GM12864 (cell line): ENCODE measurements at places on chromosomes 16 and 17.

- DNase-seq: no peak
Measured at GRCh38 chr16:17265154-17265553, 205.6 kb downstream of the XYLT1 start.

- DNase-seq: no peak
Measured at GRCh38 chr16:64238571-64238970, 883.3 kb downstream of the CDH11 start.

DNA sequence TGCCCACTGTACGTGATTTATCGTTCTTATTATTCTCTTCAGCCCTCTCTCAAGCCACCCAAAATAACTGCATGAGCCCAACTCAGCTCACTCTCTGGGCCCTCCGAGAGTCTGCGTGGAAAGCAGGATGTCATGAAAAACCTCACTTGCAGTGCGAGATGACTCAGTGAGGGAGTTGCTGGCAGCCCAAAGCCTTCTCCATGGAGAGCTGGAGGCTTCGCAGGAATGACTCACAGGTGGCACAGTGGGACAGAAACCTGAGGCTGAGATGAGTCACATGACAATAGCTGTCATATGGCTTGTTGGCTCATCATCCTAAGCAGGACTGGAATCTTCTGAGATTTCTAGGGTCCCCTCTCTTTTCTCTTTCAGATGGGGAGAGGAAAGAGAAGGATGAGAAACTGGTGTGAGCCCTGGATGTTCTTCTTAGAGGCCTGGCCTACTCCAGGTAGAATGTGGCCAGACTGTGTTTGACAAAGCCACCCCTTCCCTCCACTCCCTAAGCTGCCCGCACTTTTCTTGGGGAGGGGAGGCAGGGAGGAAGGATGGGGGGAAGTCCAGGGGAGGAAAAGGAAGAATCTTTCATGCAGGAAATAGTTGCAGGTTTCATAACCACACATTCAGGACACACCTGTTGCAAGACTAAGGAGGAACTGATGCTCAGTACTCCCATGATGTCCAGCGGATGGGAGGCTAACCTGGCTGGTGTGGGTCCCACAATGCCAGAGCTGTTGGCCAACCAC is 160.6 kb upstream of the RPL38 start:
- DNase-seq: no peak

DNA sequence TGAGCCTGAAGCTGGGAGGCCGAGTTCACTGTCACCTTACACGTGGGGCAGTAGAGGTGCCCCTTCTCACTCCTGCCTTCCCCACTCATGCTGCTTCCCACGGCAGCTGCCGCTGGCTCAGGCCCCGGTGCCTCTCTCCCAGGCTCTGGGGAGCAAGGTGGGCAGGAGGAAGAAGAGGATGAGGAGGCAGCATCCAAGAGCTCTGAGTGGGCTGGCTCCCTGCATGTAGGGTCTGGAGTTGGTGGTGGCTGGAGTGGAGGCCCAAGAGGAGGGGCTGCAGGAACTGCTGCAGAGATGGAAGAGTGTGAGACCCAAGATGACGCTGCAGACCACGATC is 8.9 kb downstream of the NKIRAS2 start:
- no peak for DNase-seq

DNA sequence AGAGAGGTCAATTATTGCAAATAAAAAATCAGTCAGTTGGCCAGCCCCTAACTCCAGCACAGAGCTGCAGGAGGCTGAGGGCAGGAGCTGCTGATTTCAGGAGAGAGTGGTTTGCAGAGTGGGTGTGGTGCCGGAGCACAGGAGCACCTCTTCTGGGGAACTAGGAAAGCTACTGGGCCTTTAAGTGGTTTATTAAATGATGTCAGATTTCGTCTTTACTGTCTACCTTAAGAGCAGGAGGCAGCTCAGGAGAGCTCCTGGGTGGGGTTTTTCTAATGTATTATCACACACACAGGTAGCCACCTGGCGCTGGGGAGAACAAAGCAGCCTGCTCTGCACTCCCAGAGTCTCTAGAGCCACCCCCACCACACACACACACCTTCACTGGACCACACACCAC is 11.5 kb upstream of the HAS3 start:
- no peak for DNase-seq

- peak; percentile 58 for DNase-seq
Measured at GRCh38 chr17:67390646-67391361, 13.7 kb downstream of the PITPNC1 start.
